HCT116 (cell line): ENCODE measurements at places on chromosomes 6 and 20.

- DNase-seq = no peak
Observed at GRCh38 chr6:168741305-168741704, 300.3 kb downstream of the SMOC2 start.

DNA sequence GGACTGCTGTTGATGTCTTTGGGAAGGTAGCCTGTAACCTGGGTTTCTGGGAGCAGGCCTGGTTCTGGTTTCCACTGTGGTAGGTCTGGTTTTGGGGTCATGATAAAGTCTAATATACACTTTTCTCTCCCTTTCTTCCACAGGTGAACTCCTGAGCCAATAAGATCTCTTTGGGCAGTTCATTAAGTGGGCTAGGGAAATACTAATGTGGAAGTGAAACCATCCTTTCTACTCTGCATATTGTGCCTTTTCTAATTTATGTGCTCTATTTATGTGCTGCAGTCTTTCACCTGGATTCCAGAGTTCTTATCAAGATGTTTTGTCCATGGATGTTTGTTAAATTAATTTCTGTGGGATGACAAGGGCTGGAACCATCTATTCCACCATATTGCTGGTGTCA lies 165.7 kb upstream of the PTPRK start:
- DNase-seq = no peak

- DNase-seq = no peak
Observed at GRCh38 chr6:144749263-144749662, 464.1 kb downstream of the UTRN start.

DNA sequence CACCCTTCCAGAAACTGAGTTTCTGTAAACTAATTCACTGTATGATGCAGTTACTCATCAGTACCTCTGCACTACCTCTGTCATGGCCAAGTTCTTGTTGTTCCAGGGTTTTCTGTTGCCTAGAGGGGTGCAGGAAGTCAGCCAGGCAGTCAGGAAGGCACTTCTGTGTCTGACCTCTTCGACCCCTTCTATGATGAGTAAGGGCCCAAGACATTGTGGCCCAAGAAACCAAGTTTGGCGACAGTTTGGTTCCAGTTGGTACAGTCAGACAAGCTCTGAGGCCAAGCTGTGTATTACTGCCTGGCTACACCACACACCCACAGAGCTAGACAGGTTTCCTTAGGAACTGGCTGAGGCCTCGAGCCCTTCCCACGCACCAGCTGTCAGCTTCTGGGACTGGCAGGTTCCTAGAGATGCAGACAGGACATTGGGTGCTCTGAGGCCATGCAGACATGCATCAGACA lies 41.2 kb downstream of the TRAF3IP2 start:
- no peak for DNase-seq

DNA sequence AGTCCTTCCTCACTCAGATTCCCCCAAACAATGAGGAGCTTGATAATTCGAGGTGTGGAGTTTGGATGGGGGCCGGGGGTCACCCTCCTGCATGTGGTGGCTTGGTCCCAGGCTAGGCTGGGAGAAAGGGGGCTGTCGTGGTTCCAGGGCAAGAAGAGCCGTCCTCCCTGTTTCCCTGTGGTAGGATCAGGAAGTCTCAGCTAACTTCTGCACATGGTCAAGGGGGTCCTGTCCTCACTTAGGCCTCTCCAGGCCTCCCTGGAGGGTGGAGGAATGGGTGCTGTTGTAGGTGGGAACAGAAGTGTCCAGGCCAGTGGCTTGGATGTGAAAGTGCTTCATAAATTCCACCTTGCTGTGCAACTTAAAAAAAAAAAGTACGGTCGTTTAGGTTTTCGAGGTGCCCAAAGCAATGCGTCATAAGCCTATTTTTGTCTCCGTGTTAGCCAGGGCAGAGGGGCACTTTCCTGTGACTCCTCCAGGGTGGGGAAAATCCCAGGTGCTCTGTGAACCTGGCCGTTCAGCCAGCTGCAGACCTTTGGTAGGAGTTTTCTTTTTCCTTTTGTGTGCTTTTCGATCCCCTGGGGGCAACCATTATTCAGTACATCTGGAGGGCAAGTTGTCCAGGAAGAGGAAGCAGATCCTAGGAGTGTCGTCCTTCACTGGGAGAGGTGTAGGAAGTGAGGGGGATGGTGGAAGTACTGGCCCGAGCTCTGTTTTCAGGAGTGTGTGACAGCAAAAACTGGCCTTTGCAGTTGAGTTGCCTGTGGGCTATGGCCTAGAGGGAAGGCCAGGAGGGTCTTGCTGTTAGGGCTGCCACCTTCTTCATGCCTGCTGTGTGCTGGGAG lies 9.6 kb downstream of the IGF2R start:
- DNase-seq = no peak

- no peak for DNase-seq
Observed at GRCh38 chr6:83696674-83697073, 12.2 kb downstream of the SNAP91 start.

DNA sequence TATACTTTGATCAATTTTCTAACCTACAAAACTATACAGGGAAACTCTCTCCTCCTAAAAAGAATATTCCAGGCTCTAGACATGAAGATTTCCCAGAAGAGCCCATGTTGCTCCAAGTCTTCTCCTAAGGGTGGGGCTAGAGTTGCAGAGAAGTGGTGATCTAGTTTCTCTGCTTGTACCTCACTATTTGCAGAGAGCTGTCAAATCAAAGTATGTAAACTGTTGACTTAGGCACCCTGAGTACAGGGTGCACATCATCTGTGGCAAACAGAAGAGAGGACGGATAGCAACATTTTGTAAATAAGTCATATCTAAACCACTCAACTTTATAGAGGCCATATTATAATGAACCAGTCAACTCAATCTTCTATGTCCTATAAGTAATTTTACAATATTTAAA lies 250.1 kb downstream of the KHDRBS2 start:
- no peak for DNase-seq

DNA sequence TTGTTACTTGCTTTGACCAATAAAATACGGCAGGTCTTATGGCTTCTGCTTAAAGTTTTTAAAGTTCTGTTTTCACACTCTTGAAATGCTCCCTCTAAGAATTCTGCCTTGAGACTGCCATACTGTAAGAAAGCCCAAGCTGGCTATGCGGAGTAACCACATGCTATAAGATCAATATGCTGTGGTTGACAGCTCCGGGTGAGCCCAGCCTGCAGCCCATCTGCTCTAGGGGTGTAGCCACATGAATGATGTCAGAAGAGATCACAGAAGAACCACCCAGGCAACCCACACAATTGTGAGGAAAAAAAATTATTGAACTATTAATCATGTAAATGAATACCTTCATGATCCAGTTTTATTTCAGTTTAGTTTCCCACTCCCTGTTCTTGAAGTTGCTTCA lies 26.1 kb upstream of the SH3BGRL2 start:
- no peak for DNase-seq

DNA sequence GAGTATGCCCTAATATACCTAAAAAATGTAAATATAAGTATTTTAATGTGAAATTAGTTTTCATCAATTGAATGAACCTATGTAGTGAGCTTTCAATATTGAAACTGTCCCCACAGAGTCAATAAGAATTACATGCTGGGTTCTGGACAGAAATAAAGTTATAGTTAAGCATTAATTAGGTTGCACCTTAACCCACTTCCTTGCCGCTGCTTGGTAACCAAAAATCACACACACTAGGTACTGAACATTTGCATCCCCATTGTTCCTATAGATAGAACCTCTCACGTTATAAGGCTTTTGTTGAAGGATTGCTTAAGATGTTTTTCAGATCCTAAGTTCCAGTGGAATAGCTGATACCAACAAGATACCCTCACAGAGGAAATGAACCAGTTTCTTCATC lies 237.1 kb upstream of the OPRM1 start:
- no peak for DNase-seq

DNA sequence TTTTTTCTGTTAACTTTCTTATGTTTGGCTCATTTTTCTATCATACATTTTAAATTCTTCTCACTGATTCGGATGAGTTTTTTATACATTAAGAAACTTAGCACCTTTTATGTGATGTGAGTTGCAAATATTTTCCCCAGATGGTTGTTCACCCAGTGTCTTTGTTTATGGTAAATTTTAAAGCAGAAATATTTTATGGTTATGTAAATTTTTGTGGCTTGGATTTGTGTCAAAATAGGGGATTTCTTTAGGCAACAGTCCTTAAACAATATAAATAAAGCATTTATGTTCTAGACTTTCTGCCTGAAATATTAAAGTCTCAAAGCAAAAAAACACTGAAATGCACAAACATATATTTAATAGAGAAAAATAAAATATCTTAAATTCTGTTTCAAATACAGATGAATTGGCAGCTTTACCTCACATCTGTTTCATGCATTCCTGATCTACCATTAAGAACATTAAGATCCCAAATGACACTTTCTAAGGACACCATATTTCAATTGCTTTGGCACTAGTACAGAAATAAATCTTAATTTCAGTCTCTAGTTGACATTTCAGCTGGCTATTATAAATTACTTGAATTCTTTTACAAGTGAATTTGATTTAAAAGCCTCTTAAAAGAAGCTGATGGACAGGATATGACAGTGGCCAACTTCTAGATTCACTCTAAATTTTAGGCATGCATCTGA lies 646.6 kb downstream of the HACE1 start:
- DNase-seq = no peak

- DNase-seq = no peak
Observed at GRCh38 chr6:40417031-40417430, 170.1 kb downstream of the LRFN2 start.

- no peak for DNase-seq
Observed at GRCh38 chr6:39599341-39599740, 125.9 kb downstream of the KIF6 start.

GRCh38 chr20:63700199-63701050 lies 4.0 kb downstream of the TNFRSF6B start:
- DNase-seq = no peak

GRCh38 chr6:166713434-166714186 lies 86.6 kb upstream of the RPS6KA2 start:
- DNase-seq = no peak

DNA sequence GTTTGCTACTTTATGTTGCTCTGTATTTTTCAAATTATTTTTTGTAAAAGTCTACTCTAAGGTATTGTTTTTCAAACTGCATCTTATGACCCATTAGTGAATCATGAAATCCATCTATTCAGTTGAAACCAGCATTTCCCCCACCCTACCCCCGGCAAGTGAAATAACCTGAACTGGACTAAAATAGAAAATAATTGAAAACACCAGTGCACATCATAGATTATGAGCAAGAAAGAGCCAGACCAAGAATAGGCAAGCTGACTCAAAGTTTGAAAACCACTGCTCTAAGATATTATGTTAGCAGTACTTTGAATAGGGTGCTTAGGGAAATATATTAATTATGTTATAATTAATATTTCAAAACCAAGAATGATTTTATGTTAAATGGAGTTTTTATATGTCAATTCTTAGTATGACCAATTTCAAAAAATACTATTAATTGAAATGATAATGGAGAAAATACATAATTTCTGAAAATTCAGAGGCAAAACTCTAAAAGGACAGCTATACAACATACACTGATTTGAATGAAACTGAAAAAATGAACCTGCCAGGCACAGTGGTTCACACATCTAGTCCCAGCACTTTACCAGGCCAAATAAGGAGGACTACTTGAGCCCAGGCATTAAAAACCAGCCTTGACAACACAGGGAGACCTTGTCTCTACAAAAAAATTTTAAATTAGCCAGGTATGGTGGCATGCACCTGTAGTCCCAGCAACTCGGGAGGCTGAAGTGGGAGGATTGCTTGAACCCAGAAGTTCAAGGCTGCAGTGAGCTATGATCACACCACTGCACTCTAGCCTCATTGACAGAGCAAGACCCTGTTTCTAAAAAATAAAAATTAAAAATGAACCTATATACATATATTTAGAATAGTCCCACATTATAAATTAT lies 112.0 kb downstream of the CDK19 start:
- no peak for DNase-seq
